ENCODE measurements at places on chromosomes 3 and 15. TPM values are rescaled to one million over a fixed set of nuclear protein-coding genes. Genes with fewer than 3 reads are reported as not detected.
A peak's percentile ranks its signal among the peaks of the same experiment; 100 is the strongest.

The GOLGA8J gene
- not detected for total RNA-seq

The LIPH gene
- total RNA-seq = not detected

The ADIPOQ gene
- not detected for total RNA-seq

The SLC9C1 gene
- not detected for total RNA-seq

The VEPH1 gene
- not detected for total RNA-seq

The CACNA2D3 gene
- not detected for total RNA-seq

The ABCF3 gene
- 70.9 TPM for total RNA-seq

The REC114 gene
- not detected for total RNA-seq

GRCh38 chr3:74121761-74122160 lies 492.7 kb downstream of the CNTN3 start:
- no peak overlapping the region for H3K4me3 ChIP-seq
- no peaks in the 10 kb centered on the region for H3K36me3 ChIP-seq
- no peaks in the 10 kb centered on the region for H3K4me1 ChIP-seq

DNA sequence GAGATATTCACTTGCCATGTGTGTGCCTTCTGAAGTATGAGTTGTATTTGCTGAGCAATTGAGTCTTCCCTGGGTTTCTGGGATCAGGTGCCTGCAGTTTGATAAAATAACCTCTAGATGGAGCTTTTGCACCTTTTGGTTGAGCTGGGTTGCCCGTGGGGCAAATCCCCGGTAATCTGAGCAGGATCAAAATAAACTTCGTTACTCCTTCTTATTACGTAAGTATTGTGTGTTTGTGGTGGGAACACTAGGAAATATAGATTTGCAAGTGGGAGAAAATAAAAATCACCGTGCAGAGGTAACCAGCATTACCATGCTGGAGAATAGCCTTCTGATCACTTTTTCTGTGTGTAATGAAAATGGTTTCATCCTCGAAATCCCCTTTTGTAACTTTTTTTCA lies 277.4 kb upstream of the NR2E3 start:
- H3K27ac ChIP-seq = no peak overlapping the region
- no peak for DNase-seq
- no peaks in the 10 kb centered on the region for H3K4me1 ChIP-seq
- no peak overlapping the region for H3K4me3 ChIP-seq
- no peaks in the 10 kb centered on the region for H3K36me3 ChIP-seq

DNA sequence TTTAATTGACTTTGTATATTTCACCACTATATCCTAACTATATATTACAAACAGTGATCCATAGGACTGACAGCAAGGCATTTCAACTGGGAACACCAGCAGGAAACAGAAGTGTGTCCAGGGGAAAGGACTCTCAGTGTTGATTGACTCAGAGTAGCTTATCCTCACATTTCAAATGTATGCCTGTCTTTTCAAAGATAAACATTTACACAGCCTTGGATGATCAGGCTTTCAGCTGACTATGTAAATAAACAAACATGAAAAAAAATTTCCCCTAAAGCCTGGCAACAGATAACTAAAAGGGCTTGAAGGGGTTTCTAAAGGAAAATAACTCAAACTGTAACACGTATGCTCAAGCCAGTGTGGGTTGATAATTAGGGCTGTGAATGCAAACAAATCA lies 321.8 kb downstream of the TBC1D5 start:
- no peaks in the 10 kb centered on the region for H3K27me3 ChIP-seq
- no peaks in the 10 kb centered on the region for H3K4me1 ChIP-seq
- H3K27ac ChIP-seq = no peak overlapping the region
- no peak for DNase-seq
- H3K36me3 ChIP-seq = no peaks in the 10 kb centered on the region

GRCh38 chr3:152737021-152737908 lies 97.7 kb upstream of the P2RY1 start:
- H3K27me3 ChIP-seq = no peaks in the 10 kb centered on the region
- no peak for DNase-seq
- no peaks in the 10 kb centered on the region for H3K36me3 ChIP-seq
- no peak overlapping the region for H3K4me3 ChIP-seq
- H3K27ac ChIP-seq = no peak overlapping the region
- no peaks in the 10 kb centered on the region for H3K4me1 ChIP-seq

DNA sequence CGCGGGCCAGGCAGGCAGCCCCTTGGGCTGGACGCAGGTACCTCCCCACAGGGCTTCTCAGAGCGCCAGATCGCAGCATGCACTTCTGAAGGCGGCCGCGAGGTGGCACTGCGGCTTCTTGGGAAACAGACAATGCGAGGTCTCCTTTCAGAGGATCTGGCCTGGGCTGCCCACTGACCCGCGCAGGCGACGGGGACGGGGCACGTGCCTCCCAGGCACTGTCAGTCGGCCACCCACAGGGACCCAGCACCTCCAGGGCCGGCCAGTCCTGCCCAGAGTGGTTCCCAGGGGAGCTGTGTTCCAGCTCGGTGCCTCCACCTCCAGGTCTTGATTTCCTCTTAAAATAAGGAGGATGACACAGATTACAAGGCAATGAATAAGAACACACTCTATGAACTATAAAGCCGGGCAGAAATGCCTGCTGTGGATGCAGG lies 24.4 kb upstream of the TXNRD3 start:
- H3K36me3 ChIP-seq = no peaks in the 10 kb centered on the region
- H3K27me3 ChIP-seq = peaks cover 7% of the 10 kb centered on the region
- peak; percentile 62 for DNase-seq
- peaks cover 4% of the 10 kb centered on the region for H3K4me1 ChIP-seq
- H3K4me3 ChIP-seq = no peak overlapping the region

GRCh38 chr3:103137830-103138229 lies 703.0 kb downstream of the ZPLD1 start:
- DNase-seq = no peak
- no peaks in the 10 kb centered on the region for H3K4me1 ChIP-seq
- H3K4me3 ChIP-seq = no peak overlapping the region
- no peaks in the 10 kb centered on the region for H3K27me3 ChIP-seq
- no peaks in the 10 kb centered on the region for H3K36me3 ChIP-seq

- no peaks in the 10 kb centered on the region for H3K36me3 ChIP-seq
- H3K27ac ChIP-seq = no peak overlapping the region
- no peaks in the 10 kb centered on the region for H3K27me3 ChIP-seq
- peaks cover 56% of the 10 kb centered on the region for H3K4me1 ChIP-seq
- no peak overlapping the region for H3K4me3 ChIP-seq
Observed at GRCh38 chr3:72412340-72412956, 435.8 kb downstream of the SHQ1 start.

GRCh38 chr3:109081746-109082510 lies 36.0 kb downstream of the MORC1 start:
- DNase-seq = no peak
- H3K36me3 ChIP-seq = no peaks in the 10 kb centered on the region
- no peaks in the 10 kb centered on the region for H3K4me1 ChIP-seq
- no peaks in the 10 kb centered on the region for H3K27me3 ChIP-seq
- H3K27ac ChIP-seq = no peak overlapping the region

DNA sequence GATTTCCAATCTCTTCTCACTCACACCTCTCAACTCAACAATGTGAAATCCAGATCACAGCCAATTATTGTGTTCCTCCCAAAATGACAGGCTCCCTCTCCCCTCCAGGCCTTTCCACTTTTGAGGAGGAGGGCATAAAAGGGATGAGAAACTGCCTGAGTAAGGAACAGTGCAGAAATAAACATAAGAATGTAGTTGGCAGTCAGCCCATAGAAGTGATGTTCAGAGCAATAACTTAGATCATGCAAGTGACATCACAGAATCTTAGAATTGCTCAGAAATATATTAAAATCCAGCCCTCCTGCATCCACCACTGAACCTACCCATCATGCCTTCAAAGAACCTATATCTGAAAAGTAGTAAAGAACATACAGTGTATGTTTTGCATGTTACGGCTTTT lies 299.4 kb upstream of the GADL1 start:
- no peak for DNase-seq
- no peak overlapping the region for H3K27ac ChIP-seq
- no peaks in the 10 kb centered on the region for H3K27me3 ChIP-seq
- no peak overlapping the region for H3K4me3 ChIP-seq
- no peaks in the 10 kb centered on the region for H3K36me3 ChIP-seq
- no peaks in the 10 kb centered on the region for H3K4me1 ChIP-seq

GRCh38 chr3:114122027-114122709 lies 56.7 kb downstream of the DRD3 start:
- H3K27ac ChIP-seq = no peak overlapping the region
- no peaks in the 10 kb centered on the region for H3K27me3 ChIP-seq
- H3K4me3 ChIP-seq = no peak overlapping the region
- no peaks in the 10 kb centered on the region for H3K4me1 ChIP-seq
- H3K36me3 ChIP-seq = no peaks in the 10 kb centered on the region

DNA sequence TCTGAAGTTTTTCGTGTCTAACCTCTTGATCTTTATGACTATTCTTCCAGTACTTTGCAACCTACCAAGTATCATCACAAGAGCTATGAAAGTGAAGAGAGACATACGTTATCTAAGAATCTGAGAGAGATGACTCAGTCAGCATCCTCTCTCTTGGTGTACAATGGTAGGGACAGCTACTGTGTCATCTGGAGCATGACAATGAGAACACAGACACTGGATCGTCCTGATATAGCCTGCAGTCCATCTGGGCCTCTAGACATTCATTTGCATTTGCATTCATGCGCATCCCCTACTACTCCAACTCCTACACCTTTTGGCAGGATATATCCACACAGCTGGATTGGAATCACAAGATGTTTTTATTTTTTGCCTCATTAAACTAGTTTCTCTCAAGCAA lies 115.2 kb downstream of the PEX5L start:
- no peaks in the 10 kb centered on the region for H3K4me1 ChIP-seq
- H3K4me3 ChIP-seq = no peak overlapping the region
- DNase-seq = no peak
- no peaks in the 10 kb centered on the region for H3K36me3 ChIP-seq
- H3K27ac ChIP-seq = no peak overlapping the region

- H3K36me3 ChIP-seq = no peaks in the 10 kb centered on the region
- no peak for DNase-seq
- H3K4me3 ChIP-seq = no peak overlapping the region
Observed at GRCh38 chr3:144524531-144524930, 552.9 kb downstream of the DIPK2A start.

DNA sequence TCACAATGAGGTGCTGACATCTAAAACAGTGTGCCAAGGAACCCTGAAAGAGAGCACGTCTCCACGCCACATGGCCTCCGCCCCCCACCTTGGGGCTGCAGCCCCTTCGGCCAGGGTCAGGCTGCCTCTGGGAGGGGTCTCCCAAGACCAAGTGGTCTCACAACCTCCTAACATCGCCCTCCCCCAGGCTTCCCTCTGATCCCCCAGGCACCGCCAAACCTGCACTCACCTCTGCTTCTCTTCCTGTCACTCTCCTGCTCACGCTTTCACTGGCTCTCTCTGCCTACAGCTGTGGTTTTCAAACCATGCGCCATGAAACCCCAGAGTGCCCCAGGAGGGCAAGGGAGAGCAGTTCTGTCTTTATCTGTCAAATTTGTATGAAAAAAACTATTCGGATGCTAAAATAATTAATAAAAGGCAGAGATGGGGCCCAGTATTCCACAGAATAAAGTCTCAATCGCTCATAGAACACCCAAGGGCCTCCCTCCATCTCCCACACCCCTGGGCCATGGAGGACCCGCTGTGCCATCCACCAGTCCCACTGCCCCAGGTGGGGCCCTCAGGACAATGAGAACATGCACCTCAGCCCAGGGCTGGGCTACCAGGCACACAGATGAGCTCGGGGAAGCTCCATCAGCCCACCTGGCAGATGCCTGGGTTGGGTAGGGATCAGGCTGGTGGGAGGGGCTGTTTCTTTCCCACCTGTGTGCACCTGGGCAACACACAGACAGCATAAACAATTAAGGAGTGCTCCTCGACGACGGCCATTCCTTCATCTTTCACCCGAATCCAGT lies 21.5 kb downstream of the CYFIP1 start:
- no peaks in the 10 kb centered on the region for H3K36me3 ChIP-seq
- DNase-seq = no peak
- H3K27me3 ChIP-seq = no peaks in the 10 kb centered on the region
- no peak overlapping the region for H3K27ac ChIP-seq
- H3K4me1 ChIP-seq = no peaks in the 10 kb centered on the region

DNA sequence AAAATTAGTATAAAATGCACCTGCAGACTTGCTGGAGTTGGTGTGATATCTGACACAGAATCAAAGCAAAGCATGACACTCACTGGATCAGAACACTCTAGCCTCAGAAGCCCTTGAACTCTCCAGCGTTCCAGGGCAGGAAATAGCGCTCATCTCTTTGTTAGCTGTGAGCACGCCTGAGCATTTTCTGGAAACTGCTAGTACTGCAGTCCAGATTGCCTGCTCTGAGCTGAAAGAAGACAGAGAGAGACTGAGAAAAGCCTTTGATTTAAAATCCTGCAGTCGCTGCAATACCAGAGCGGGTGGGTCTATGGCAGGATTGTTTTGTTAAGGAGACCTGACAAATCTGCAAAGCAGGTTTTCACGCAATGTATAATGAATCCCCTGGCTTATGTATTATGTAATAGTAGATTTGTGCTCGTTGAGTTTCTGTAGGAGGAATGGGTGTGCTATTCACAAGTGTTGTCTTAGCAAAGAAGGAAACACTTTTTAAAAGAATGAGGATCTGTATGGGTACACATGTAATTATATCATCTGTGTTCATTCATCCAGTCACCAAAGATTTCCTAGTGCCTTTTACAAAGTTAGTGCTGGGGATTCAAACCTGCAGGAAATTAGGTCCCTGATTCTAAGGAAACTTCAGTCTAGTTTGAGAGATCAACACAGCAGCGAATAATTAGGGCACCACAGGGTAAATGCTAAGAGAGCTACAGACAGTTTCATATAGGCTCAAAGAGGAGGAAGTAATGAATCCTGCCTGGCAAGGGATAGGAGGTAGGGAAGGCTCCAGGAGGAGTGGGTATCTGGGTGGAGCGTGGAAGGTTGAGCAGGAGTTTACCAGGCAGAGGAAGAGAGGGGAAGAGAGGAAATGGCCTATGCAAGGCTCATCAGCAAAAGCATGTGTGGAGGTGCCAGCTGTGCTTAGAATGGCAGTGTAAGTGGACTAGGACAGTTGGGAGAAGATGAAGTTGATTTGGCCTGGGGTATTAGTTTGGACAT lies 26.1 kb upstream of the MGLL start:
- no peaks in the 10 kb centered on the region for H3K36me3 ChIP-seq
- H3K4me1 ChIP-seq = no peaks in the 10 kb centered on the region
- H3K4me3 ChIP-seq = no peak overlapping the region

GRCh38 chr3:36959821-36960220 lies 15.0 kb upstream of the TRANK1 start:
- H3K27me3 ChIP-seq = no peaks in the 10 kb centered on the region
- DNase-seq = no peak
- no peak overlapping the region for H3K4me3 ChIP-seq
- H3K27ac ChIP-seq = no peak overlapping the region
- H3K36me3 ChIP-seq = no peaks in the 10 kb centered on the region

DNA sequence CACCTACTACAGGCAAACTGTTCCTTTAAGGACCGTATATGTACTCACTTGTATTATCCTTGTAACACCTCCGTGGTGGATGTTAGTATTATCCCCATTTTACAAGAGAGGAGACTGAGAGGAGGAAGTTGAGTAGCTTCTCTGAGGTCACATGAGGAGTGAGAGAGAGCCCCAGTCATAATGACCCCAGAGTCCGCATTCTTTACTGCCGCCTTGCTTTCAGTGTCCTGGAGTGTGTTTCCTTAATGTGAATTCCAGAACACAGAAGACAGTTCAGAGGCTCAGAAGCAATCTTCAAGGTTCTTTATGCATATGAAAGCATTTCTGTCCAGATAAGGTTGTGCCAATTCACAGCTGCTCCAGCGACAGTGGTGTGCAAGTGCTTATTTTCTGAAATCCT lies 199.2 kb downstream of the CACNA2D3 start:
- no peaks in the 10 kb centered on the region for H3K36me3 ChIP-seq
- no peak overlapping the region for H3K4me3 ChIP-seq
- DNase-seq = no peak
- no peaks in the 10 kb centered on the region for H3K27me3 ChIP-seq
- H3K27ac ChIP-seq = no peak overlapping the region
- no peaks in the 10 kb centered on the region for H3K4me1 ChIP-seq

All from CD8-positive, alpha-beta memory T cell (primary cell).